ENCODE measurements at places on chromosomes 11 and 22.

GRCh38 chr11:73284106-73284505, 12.0 kb downstream of the P2RY6 start:
- DNase-seq, result peak; percentile 55

GRCh38 chr11:2760196-2760871, 60.5 kb upstream of the KCNQ1OT1 start:
- peak; percentile 49 for DNase-seq

GRCh38 chr22:39966470-39966869, 6.3 kb downstream of the TMA7B start:
- no peak for DNase-seq

DNA sequence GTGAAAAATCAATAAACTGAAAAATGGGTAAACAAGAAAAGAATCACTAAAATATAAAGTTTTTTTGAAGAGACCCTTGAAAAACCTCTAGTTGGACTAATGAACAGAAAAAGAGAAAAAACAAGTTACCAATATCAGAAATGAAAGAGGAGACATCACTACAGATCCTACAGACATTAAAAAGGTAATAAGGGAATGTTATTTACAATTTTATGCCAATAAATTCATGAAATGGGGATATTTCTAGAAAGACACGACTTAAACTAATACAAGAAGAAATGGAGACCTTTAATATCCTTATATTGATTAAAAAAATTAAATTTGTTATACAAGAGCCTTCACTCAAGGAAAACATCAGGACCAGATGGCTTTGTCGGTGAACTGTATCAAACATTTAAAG, 109.4 kb downstream of the TBC1D22A start:
- DNase-seq, result no peak

- peak; percentile 82 for DNase-seq
Observed at GRCh38 chr22:46754110-46754799, 8.2 kb upstream of the TBC1D22A start.

DNA sequence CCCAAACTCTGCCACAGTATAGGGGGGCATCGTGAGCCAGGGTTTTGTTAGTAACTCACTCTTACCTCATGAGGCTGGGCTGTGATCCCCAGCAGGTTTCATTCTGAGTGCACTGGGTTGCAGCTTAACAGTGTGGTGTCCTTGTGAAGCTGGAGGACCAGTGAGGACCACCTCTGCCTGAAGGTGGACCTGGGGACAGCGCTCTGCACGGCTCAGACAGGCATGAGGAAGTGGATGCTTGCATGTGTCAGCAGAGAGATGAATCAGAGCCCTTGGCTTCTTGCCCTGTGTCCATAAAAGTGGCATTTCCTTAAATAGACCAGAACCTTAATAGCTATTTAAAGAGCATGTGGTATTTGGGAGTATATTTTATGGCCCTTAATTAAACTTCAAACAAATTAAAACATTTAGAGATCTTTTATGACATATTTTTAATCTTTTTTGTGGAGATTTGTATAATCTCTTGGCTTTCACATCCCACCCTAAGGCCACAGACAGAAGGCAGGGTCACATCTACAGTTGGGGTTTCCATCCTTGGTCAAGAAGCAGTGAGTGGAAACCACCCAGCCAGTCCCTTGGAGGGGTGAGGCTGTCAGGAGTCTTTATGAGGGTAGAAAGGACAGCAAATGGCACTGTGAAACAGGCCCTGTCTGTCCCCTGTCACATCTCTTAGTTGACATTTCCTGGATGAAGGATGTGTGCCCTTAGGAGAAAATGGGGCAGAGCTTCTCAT, 24.8 kb upstream of the ADORA2A start:
- no peak for DNase-seq

DNA sequence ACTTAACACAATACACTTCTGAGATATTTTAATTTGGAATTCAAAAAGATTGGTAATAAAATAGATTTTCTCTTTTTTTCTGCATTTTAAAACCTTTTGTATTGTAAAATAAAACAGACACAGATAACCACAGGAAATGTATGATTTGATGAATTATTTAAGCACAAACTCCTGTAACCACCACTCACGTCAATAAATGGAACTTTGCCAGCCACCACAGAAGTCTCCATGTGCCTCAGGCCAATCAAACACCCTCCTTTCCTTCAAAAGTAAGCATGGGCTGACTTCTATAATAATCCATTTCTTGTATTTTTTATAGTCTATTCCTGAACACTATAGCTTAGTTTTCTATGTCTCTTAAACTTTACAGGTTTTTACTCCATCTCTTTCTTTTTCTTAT, 721.7 kb downstream of the DLG2 start:
- DNase-seq, result no peak

DNA sequence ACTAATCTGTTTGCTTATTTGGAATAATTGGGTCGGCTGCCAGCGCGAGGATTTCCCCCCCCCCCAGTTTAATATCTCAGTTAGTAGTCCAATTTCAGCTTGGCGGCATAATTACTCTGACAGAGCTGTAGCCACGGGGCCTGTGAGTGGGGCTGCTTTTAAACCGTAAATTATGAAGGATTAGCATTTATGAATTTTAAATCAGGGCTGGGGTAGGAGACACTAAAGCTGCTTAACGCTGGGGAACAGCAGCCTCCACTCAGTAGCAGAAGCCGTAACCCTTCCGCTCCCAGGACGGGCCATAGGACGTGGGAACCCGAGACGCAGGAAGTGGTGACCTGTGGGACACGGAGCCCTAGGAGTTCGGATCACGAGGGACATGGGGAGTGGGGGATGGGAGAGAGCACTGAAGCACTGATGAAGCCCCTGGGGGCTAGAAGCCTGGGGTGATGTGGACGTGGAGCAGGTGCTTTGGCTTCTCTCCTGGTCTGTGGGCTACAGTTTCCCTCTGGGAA, 66.2 kb upstream of the LMO1 start:
- DNase-seq, result no peak

DNA sequence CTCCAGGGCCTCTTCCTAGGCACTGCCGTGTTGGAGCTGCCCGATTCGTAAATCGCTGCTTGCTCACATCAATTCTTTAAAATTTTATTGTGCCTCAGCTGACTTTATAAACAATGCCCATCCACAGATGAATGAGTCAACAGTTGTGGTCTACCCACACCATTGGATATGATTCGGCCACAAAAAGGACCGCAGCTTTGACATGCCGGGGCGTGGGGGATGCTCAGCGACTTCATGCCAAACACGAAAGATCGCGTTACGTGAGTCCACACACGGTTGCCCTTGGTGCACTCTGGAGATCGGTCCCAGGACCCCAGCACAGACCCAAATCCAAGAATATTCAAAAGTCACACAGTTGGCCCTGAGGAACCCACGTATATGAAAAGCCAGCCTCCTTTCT, 195.7 kb downstream of the CTTN start:
- DNase-seq, result no peak

DNA sequence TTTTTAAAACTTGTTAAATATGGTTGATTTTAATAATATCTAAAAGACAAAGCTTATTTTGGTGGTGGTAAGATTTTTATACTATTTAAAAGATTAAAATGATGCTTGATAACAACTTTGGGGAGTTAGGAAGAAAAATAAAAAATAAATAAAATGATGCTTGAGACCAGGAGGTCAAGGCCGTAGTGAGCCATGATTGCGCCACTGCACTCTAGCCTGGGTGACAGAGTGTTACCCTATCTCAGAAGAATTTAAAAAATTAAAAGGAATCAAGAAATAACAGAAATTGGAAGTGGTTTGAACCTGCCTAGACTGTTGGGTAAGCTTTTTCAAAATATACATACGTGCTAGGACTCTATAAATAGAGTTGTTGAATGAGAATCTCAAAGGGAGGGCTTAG, 12.1 kb upstream of the DNAJB7 start:
- DNase-seq, result no peak

DNA sequence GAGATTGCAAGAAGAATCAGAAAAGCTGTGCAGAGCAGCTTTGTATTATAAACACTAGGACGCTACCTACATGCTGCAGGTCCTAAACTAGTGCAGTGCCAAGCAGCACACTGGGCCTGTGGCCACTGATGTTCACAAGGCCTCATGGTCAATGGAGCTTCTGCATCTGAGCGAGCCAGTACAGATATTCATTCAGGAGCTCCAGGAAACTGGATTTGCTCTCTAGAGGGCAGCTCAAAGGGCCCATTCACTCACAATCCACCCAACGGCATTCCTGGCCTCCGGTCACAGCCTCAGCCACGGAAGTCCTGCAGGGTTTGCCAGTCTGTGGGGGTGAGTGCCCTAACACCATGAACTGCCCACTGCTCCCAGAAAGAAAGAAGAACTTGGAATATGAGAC, 5.8 kb upstream of the TBC1D10A start:
- no peak for DNase-seq

DNA sequence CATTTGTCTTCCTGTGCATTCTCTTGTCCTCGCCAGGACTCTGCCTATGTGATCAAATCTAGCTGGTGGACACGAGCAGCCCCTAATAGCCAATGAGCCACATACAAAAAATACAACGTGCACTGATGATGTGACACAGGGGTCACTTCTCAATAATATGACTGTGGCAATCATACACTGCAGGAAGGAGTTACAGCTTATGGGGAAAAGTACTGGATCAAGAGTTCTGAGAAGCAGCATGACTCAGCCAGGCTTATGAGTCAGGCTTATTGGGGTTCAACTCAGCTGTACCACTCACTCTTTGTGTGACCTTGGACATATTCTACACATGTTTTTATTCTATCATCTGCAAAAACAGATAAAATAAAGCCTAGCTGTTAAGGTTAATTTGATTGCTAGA, 889.4 kb upstream of the TENM4 start:
- no peak for DNase-seq

GRCh38 chr11:133825156-133825555, 20.2 kb downstream of the SPATA19 start:
- DNase-seq, result peak; percentile 56

Measured in left forelimb (tissue), 1 donor.